Stimulated activated CD8-positive, alpha-beta memory T cell treated with anti-CD3 and anti-CD28 coated beads, Interleukin-15, amount 100 ng/mL, for 4 hours (primary cell): ENCODE measurements at places on chromosomes 6 and 20.

- DNase-seq = no peak
Observed at GRCh38 chr6:147297663-147298316, 93.6 kb downstream of the STXBP5 start.

DNA sequence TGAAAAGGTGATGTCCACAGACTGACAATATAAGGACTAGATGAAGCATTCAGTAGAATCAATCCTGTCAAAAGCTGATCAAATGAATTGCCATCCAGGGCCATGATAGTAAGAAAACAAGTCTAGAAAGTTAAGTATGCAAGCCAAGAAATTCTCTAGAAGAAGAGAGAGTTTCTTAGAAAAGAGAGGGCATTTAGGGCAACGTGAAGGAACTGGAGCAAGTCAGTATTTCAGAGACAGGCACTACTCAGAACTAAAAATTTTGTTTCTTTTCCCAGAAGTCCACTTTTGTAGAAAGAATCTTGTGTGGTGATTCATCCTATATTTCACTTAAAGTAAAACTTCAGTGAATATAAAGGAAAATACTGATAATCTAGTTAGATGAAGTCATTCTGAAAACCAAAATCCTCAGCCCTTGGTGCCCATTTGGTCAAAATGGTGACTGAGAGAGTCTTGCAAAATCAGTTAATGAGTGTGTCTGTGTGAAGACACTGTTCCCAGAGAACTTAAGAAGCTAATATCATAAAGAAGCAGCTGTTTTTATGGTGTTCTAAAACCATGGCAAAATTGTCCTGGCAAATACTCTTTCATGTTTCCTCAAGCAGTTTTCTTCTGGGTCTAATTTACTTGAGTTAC is 82.2 kb downstream of the COL19A1 start:
- DNase-seq = no peak

- no peak for DNase-seq
Observed at GRCh38 chr6:18585032-18585573, 198.0 kb downstream of the RNF144B start.

DNA sequence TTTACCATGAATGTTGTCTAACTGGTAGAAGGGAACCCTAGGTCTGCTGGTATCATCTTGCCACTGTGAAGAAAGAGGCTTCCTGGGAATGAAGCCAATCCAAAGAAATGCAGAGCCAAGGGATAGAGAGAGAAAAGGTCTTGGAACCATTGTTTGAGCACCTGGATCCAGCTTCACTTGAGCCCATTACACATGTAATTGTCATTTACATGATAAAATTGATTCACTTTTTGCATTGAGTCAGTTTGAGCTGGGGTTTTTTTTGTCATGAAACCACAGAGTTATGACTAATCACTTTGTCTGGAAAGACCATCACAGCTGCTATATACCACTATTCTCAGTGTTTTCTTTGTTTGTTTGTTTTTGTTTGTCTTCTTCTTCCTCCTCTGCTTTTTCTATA is 112.3 kb downstream of the CBLN4 start:
- DNase-seq = no peak

- DNase-seq = no peak
Observed at GRCh38 chr6:127518710-127519468, at the start of gene MTCL3. TSS of gene MTCL3 (minus strand) at chr6:127519335.

- DNase-seq = no peak
Observed at GRCh38 chr6:114055349-114055748, 84.4 kb upstream of the HDAC2 start.

DNA sequence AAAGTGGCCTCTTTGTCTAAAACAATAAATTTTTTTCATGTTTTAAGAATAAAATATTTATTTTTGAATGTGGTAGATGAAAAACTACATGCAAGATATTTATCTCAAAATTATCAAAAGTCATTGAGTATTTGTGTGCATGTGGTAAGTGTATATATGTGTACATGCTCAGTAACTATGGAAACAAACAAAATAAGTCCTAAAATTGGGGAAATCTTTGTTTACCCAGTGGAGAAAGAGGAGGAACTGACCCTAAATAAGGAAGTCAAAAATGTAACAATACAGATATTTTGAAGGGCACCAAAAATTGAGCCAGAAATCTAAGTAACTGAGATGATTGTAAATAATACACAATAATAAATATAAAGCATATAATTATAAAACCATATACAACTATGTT is 639.2 kb downstream of the MAFB start:
- no peak for DNase-seq
